ENCODE measurements at places on chromosomes 3 and 15.

- no peak for DNase-seq
Observed at GRCh38 chr3:58242340-58242739, 4.7 kb downstream of the ABHD6 start.

DNA sequence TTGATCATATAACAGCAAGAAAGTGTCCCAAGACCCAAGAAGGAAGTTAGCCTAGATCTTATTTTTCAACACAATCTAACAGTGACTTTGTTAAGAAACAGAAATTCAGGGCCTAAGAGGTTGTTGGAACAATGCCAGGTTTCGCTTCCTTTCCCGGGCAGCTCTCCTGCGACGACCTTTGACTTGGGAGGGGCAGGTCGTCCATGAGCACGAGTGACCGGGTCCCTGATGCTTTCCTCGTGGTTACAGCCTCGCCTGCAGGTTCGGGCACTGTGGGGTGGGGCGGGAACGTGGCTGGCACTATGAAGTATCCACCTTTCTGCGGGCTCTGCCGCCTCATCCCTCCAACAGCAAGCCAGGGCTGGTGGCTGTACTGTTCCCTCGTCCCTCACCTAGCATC is 90.1 kb upstream of the RGMA start:
- DNase-seq = no peak

GRCh38 chr3:52831500-52832301 is 1.2 kb upstream of the ITIH4 start:
- peak; percentile 43 for DNase-seq

- no peak for DNase-seq
Observed at GRCh38 chr3:4228295-4228694, 74.9 kb upstream of the SETMAR start.

DNA sequence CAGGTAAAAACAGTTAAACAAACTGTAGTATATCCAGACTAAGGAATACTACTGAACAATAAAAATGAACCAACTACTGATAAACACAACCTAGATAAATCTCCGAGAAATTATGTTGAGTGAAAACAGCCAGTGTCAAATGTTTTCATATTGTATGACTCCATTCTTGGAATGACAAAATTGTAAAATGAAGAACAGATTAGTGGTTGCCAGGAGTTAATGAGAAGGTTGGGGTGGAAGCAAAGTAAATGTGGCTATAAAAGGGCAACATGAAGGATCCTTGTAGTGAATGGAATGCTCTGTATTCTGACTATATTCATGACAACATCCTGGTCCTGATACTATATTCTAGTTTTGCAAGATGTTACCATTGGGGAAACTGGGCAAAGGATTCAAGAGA is 27.5 kb upstream of the ACKR4 start:
- DNase-seq = no peak

GRCh38 chr3:70857916-70858315 is 545.5 kb upstream of the MDFIC2 start:
- no peak for DNase-seq

- no peak for DNase-seq
Observed at GRCh38 chr3:189683546-189684255, 52.5 kb downstream of the TP63 start.

- no peak for DNase-seq
Observed at GRCh38 chr3:21754839-21755238, 3.8 kb upstream of the ZNF385D start.

GRCh38 chr3:138947495-138948121 is 591 bp downstream of the FOXL2NB start:
- no peak for DNase-seq

DNA sequence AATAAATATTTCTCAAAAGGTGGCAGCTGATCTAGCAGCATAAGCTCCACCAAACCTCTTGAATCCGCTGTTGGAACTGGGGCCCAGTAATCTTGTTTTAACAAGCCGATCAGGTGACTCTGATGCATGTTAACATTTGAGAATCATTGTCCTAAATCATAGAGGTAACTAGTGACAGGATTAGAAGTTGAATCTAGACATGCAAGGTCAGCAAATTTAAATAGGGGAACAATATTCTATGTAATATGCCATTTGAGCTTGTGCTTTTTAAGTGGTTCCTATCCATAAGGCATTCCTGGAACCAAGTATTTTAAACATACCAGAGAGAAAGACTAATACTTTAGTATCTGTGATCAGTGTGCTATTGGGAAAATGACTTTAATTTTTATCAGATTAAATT is 412.8 kb downstream of the PYDC2 start:
- no peak for DNase-seq

All from HEK293T (cell line).